Activated B cell treated with CpG ODN at 0.5 μM for 24 hours (primary cell): ENCODE measurements at places on chromosomes 3 and 15.

- no peaks in the 10 kb centered on the region for H3K27me3 ChIP-seq
- H3K36me3 ChIP-seq = peaks cover 73% of the 10 kb centered on the region
- H3K4me1 ChIP-seq = peaks cover 25% of the 10 kb centered on the region
- peak overlapping the region; percentile 30 for H3K27ac ChIP-seq
- no peak overlapping the region for H3K4me3 ChIP-seq
Measured at GRCh38 chr15:63556246-63556645, 40.9 kb upstream of the FBXL22 start.

- peaks cover 7% of the 10 kb centered on the region for H3K27me3 ChIP-seq
- no peak overlapping the region for H3K4me3 ChIP-seq
- no peaks in the 10 kb centered on the region for H3K4me1 ChIP-seq
Measured at GRCh38 chr15:33515121-33515520, 204.4 kb downstream of the RYR3 start.

- no peak for DNase-seq
- H3K36me3 ChIP-seq = no peaks in the 10 kb centered on the region
- no peak overlapping the region for H3K4me3 ChIP-seq
Measured at GRCh38 chr3:184570489-184570888, 8.9 kb downstream of the EPHB3 start.

GRCh38 chr15:50260969-50261496 lies 4.5 kb downstream of the HDC start:
- H3K36me3 ChIP-seq = no peaks in the 10 kb centered on the region
- no peaks in the 10 kb centered on the region for H3K27me3 ChIP-seq
- no peak overlapping the region for H3K4me3 ChIP-seq
- H3K27ac ChIP-seq = no peak overlapping the region

- no peak for DNase-seq
- no peak overlapping the region for H3K4me3 ChIP-seq
- no peaks in the 10 kb centered on the region for H3K4me1 ChIP-seq
- no peak overlapping the region for H3K27ac ChIP-seq
Measured at GRCh38 chr3:196012481-196012880, 69.4 kb downstream of the TFRC start.

DNA sequence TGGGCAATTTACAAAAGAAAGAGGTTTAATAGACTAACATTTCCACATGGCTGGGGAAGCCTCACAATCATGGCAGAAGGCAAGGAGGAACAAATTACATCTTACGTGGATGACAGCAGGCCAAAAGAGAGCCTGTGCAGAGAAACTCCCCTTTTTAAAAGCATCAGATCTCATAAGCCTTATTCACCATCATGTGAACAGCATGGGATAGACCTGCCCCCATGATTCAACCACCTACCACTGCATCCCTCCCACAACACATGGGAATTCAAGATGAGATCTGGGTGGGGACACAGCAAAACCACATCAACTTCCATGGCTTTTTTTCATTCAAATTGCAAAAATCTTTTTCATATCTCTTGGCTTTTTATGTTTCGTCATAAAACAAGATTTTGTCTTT lies 67.6 kb upstream of the GADL1 start:
- H3K4me3 ChIP-seq = no peak overlapping the region
- no peaks in the 10 kb centered on the region for H3K36me3 ChIP-seq

DNA sequence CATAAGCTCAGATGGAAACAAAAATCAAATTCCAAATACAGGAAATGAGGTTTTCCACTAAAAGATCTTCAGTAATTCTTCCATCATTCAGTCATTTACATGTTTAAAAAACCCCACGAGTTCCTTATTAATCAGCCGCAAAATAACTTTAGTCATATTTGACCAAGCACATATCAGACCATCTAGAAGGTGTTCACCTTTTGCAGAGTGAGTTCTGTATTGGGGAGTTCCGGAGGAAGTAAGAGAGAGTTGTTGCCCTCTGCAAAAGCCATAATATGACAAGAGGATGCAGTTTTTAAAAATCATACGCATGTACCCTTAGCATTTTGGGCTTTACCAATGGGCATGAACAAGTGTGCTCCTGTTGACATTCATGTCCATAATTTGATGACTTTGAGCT lies 61.6 kb downstream of the CCR1 start:
- DNase-seq = no peak
- H3K27ac ChIP-seq = no peak overlapping the region
- no peaks in the 10 kb centered on the region for H3K36me3 ChIP-seq
- H3K4me1 ChIP-seq = peaks cover 10% of the 10 kb centered on the region

DNA sequence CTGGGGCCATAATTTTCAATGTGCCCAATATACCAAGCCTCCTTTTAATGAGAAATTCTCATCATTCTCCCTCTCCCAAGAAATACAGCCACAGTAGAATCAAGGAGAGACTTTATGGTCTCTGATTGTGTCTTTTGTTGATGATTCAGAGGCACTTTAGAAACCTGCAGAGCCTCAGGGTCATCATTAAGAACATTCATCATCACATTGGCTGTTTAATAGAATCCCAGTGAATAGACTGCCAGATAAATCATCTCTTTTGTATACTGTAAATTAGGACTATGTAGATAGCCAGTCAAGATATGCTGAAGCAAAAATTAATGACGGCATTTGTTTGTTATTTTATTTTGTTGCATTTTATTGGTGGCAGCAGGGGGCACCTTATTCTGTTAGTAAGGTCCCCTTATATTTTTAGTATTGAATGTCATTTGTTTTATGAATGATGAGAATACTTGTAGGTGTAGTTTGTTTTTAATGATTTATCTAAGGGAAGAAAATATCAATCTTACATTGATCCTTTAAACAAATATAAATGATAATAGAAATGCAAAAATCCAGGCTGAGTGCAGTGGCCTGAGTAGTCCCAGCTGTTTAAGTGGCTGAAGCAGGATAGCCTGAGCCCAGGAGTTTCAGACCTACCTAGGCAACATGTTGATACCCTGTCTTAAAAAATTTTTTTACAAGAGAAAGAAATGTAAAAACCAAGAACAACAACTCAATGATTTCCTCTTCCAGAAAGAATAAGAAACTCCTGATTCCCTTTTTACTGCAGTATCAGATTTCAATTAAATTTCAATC lies 138.8 kb downstream of the ZBBX start:
- no peaks in the 10 kb centered on the region for H3K36me3 ChIP-seq
- H3K27me3 ChIP-seq = no peaks in the 10 kb centered on the region
- no peak overlapping the region for H3K4me3 ChIP-seq
- no peak overlapping the region for H3K27ac ChIP-seq
- DNase-seq = no peak

DNA sequence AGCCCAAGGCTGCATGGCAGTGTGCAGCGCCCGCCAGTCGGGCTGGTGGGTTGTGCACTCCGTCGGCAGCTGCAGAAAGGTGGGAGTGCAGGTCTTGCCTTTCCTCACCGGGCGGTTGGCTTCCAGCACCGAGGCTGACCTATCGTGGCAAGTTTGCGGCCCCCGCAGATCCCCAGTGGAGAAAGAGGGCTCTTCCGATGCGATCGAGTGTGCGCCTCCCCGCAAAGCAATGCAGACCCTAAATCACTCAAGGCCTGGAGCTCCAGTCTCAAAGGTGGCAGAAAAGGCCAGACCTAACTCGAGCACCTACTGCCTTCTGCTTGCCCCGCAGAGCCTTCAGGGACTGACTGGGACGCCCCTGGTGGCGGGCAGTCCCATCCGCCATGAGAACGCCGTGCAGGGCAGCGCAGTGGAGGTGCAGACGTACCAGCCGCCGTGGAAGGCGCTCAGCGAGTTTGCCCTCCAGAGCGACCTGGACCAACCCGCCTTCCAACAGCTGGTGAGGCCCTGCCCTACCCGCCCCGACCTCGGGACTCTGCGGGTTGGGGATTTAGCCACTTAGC lies 4.3 kb downstream of the ISL2 start:
- DNase-seq = peak; percentile 54
- H3K27me3 ChIP-seq = peaks cover 61% of the 10 kb centered on the region
- peaks cover 69% of the 10 kb centered on the region for H3K4me1 ChIP-seq

GRCh38 chr3:15052335-15053242 lies 12.5 kb downstream of the MRPS25 start:
- peaks cover 73% of the 10 kb centered on the region for H3K4me1 ChIP-seq
- DNase-seq = no peak
- H3K27ac ChIP-seq = peak overlapping the region; percentile 84
- H3K4me3 ChIP-seq = no peak overlapping the region
- peaks cover 68% of the 10 kb centered on the region for H3K36me3 ChIP-seq

GRCh38 chr15:37397266-37398022 lies 297.1 kb upstream of the MEIS2 start:
- no peaks in the 10 kb centered on the region for H3K36me3 ChIP-seq
- H3K4me1 ChIP-seq = no peaks in the 10 kb centered on the region
- H3K27me3 ChIP-seq = no peaks in the 10 kb centered on the region
- no peak for DNase-seq
- H3K4me3 ChIP-seq = no peak overlapping the region

GRCh38 chr3:132723024-132723950 lies 1.1 kb upstream of the NPHP3 start:
- DNase-seq = no peak
- peak overlapping the region; percentile 82 for H3K27ac ChIP-seq
- H3K36me3 ChIP-seq = peaks cover 8% of the 10 kb centered on the region
- H3K4me1 ChIP-seq = peaks cover 30% of the 10 kb centered on the region
- peak overlapping the region; percentile 88 for H3K4me3 ChIP-seq
- H3K27me3 ChIP-seq = no peaks in the 10 kb centered on the region

GRCh38 chr3:141680620-141681389 lies 57.3 kb upstream of the RNF7 start:
- peaks cover 13% of the 10 kb centered on the region for H3K4me1 ChIP-seq
- H3K27ac ChIP-seq = no peak overlapping the region
- no peak overlapping the region for H3K4me3 ChIP-seq
- no peak for DNase-seq
- H3K36me3 ChIP-seq = no peaks in the 10 kb centered on the region

- H3K4me1 ChIP-seq = no peaks in the 10 kb centered on the region
- H3K27me3 ChIP-seq = peaks cover 24% of the 10 kb centered on the region
- H3K4me3 ChIP-seq = no peak overlapping the region
Measured at GRCh38 chr15:38740206-38740605, 175.6 kb upstream of the RASGRP1 start.

- H3K4me1 ChIP-seq = peaks cover 23% of the 10 kb centered on the region
- H3K36me3 ChIP-seq = no peaks in the 10 kb centered on the region
- peaks cover 7% of the 10 kb centered on the region for H3K27me3 ChIP-seq
- no peak overlapping the region for H3K4me3 ChIP-seq
- no peak for DNase-seq
Measured at GRCh38 chr3:129622226-129622874, 15.9 kb upstream of the PLXND1 start.

GRCh38 chr3:57006179-57006657 lies 54.2 kb upstream of the SPATA12 start:
- no peak overlapping the region for H3K27ac ChIP-seq
- DNase-seq = no peak
- H3K4me1 ChIP-seq = no peaks in the 10 kb centered on the region
- no peaks in the 10 kb centered on the region for H3K36me3 ChIP-seq

GRCh38 chr3:7565574-7565973 lies 704.7 kb downstream of the GRM7 start:
- H3K27ac ChIP-seq = no peak overlapping the region
- no peaks in the 10 kb centered on the region for H3K36me3 ChIP-seq
- DNase-seq = no peak
- H3K4me3 ChIP-seq = no peak overlapping the region
- H3K4me1 ChIP-seq = no peaks in the 10 kb centered on the region

GRCh38 chr15:69826819-69827175 lies 270.9 kb downstream of the TLE3 start:
- no peaks in the 10 kb centered on the region for H3K36me3 ChIP-seq
- no peaks in the 10 kb centered on the region for H3K4me1 ChIP-seq
- H3K27ac ChIP-seq = no peak overlapping the region
- no peak for DNase-seq

- no peak for DNase-seq
- H3K27ac ChIP-seq = no peak overlapping the region
- H3K27me3 ChIP-seq = no peaks in the 10 kb centered on the region
- no peaks in the 10 kb centered on the region for H3K4me1 ChIP-seq
- no peaks in the 10 kb centered on the region for H3K36me3 ChIP-seq
Measured at GRCh38 chr3:62084558-62084957, 288.8 kb downstream of the FEZF2 start.

GRCh38 chr15:86399041-86399954 lies 319.6 kb downstream of the AGBL1 start:
- DNase-seq = no peak
- no peak overlapping the region for H3K27ac ChIP-seq
- H3K27me3 ChIP-seq = no peaks in the 10 kb centered on the region
- H3K4me3 ChIP-seq = no peak overlapping the region

GRCh38 chr3:194449913-194450312 lies 36.9 kb downstream of the ATP13A3 start:
- H3K36me3 ChIP-seq = peaks cover 71% of the 10 kb centered on the region
- H3K27me3 ChIP-seq = no peaks in the 10 kb centered on the region
- H3K27ac ChIP-seq = no peak overlapping the region
- no peak for DNase-seq
- H3K4me3 ChIP-seq = no peak overlapping the region

GRCh38 chr3:133742351-133743091 lies 3.7 kb upstream of the TF start:
- H3K27me3 ChIP-seq = peaks cover 32% of the 10 kb centered on the region
- H3K4me3 ChIP-seq = no peak overlapping the region
- peaks cover 2% of the 10 kb centered on the region for H3K4me1 ChIP-seq
- no peaks in the 10 kb centered on the region for H3K36me3 ChIP-seq
- no peak for DNase-seq
- H3K27ac ChIP-seq = no peak overlapping the region

GRCh38 chr15:70775160-70775559 lies 11.8 kb upstream of the UACA start:
- DNase-seq = no peak
- H3K36me3 ChIP-seq = no peaks in the 10 kb centered on the region
- H3K27ac ChIP-seq = no peak overlapping the region
- H3K4me1 ChIP-seq = no peaks in the 10 kb centered on the region
- H3K27me3 ChIP-seq = peaks cover 7% of the 10 kb centered on the region

- H3K27ac ChIP-seq = no peak overlapping the region
- no peaks in the 10 kb centered on the region for H3K4me1 ChIP-seq
- no peak for DNase-seq
- H3K27me3 ChIP-seq = no peaks in the 10 kb centered on the region
- peaks cover 68% of the 10 kb centered on the region for H3K36me3 ChIP-seq
Measured at GRCh38 chr15:50633653-50634052, 52.9 kb downstream of the TRPM7 start.

DNA sequence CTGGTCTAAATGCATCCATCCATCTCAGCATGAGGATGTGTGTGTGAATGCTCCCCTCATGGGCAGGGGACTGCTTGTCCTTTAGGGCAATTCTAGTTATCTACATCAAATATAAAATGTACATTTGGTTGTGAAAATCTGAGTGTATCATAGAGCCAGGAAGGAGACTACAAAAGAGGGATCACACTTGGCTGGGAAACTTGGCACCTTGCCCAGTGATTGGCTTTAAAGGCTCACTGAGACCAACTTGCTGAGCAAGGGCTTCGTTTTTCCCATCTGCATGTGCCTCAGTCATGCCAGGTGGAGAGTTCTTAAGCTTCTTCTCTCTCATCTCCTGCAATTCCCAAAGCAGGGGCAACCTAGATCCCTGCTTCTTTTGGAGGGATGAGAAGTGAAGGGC lies 5.2 kb downstream of the CAPN3 start:
- H3K4me3 ChIP-seq = no peak overlapping the region
- no peak for DNase-seq
- H3K27ac ChIP-seq = no peak overlapping the region
